CD4-positive, alpha-beta T cell treated with Interleukin-6 at 100 ng/mL for 8 hours (primary cell): ENCODE measurements at places on chromosomes 5 and 9.

- DNase-seq = no peak
Observed at GRCh38 chr9:8564960-8565359, 765.4 kb upstream of the DMAC1 start.

DNA sequence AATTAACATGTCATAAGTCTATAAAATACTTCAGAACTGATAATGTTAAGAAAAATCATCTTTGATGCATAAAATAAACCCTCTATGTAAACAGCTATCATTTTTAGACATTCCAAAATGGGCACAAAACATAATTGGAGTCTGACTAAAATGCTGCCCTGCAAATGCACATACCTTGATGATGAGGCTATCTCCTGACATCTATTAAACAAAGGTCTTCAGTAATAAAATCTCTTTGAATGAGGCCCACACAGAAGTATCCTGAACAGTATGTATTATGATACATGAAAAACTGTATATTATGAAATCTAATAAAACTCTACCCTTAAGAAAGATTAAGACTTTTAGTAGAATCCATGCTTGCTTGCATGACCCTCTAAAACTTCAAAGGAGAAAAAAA, 66.1 kb downstream of the FBXL17 start:
- no peak for DNase-seq

- DNase-seq = no peak
Observed at GRCh38 chr5:14801792-14802191, 69.8 kb downstream of the ANKH start.

GRCh38 chr5:10360686-10361085, 7.2 kb downstream of the MARCHF6 start:
- DNase-seq = no peak

DNA sequence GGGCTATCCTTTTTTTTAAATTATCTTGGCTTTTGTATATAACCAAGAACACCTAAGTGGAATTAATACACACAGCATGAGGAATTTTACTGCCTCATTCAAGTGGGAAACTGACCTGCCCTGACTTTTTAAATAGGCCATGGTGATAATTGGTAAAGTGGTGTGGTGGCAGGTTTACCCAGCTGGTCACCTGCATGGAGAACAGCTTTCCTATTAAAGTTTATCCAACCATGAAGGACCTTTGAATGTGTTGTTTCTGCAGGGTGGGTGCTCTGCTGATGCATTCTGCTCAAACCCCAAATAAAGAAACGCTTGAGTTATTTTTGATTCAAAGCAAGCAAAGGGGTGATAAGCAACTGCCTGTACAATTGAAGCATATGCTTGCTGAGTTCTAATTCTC, 261.0 kb upstream of the GRIN3A start:
- no peak for DNase-seq

DNA sequence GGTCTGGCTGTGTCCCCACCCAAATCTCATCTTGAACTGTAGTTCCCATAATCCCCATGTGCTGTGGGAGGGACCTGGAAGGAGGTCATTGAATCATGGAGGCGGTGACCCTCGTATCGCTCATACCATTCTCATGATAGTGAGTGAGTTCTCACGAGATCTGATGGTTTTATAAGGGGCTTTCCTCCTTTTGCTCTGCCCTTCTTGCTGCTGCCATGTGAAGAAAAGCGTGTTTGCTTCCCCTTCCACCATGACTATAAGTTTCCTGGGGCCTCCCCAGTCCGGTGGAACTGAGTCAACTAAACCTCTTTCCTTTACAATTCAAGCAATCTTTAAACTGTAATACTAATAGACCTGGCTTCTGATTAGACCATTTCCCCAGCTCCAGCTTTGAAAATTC, 92.2 kb upstream of the SARDH start:
- no peak for DNase-seq

GRCh38 chr9:91777292-91777830, 172.7 kb downstream of the ROR2 start:
- no peak for DNase-seq

GRCh38 chr5:137438932-137439331, 60.2 kb downstream of the SPOCK1 start:
- DNase-seq = no peak

DNA sequence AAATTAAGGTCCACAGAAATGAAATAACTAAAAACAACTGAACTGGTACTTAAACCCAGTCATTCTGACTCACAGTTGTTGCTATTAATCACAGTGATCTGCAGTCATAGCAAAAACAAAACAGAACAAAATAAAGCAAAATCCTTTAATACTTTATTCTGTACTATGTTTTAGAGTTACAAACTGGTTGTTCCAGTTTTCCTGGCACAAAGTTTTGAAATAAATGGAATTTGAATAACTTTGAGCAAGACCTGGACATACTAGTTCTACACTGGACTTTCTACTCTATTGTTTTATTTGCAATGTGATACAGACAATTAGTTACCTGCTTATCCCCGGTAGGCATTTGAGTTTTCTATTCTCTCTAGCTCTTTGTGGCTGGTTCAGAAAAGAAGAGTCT, 147.9 kb downstream of the DMRT2 start:
- no peak for DNase-seq

- no peak for DNase-seq
Observed at GRCh38 chr9:37602817-37603216, 10.4 kb upstream of the TOMM5 start.

GRCh38 chr5:140591747-140592372, 27.2 kb downstream of the SLC35A4 start:
- no peak for DNase-seq

DNA sequence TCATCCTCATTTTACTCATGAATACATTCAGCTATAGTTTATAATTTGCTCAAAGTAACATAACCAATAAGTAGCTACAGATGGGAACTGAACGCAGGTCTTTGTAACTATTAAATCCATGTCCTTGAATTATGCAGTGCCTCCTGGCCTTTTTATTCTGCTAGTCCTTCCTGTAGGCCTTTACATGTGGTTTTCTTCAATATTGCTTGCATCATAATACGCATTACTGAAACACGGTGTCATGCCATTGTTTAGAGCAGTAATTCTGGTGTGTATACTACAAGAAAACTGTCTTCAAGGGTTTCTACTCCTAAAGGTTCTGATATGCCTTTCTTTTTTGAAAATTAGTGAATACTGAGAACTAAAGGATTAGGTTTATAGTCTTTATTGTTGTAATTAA, 20.7 kb downstream of the CWC27 start:
- DNase-seq = no peak

- no peak for DNase-seq
Observed at GRCh38 chr5:155700333-155700732, 626.6 kb upstream of the SGCD start.

DNA sequence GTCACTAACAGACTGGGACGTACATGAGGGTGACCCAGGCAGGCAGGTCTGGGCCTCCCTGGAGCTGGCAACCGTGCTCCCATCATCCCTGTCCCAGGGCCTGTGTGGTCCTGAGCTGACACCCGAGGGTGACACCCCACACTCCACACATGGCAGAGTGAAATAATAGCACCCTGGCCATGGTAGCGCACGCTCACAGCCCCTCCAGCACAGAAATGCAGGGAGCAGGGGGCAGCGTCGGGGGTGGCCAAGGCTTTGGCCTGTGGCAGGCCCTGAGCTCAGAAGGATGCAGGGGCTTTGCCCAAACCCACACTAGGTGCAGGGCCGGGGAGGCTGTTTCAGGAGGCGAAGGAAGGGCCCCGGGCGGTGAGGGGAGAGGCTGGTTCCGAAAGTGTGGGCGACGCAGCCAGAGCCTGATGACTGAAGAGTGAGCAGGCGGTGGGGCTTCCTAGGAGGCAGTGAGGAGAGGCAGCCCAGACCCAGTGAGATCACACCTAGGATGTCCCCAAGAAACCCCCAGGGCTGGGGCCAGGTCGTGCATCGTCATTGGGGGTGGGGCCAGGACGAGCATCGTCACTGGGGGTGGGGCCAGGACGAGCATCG, 12.9 kb downstream of the OR2V2 start:
- DNase-seq = peak; percentile 28

DNA sequence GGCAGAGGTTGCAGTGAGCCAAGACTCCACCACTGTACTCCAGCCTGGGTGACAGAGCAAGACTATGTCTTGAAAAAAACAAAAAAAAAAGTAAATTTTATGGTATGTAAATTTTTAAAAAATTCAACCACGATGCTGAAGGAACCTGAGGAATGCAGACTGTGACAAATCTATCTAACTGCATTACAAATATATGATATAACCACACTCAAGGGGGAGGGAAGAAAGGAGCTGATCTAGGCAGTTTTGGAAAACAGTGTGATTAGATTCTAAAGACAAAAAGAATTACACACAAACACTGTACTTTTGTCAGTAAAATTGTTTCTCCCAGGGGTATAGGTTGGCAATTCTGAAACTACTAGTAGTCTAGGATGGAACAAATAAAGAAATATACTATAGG, 17.0 kb downstream of the LARS1 start:
- DNase-seq = no peak

- no peak for DNase-seq
Observed at GRCh38 chr5:31029925-31030324, 163.6 kb upstream of the CDH6 start.

- DNase-seq = no peak
Observed at GRCh38 chr5:146919304-146919703, 40.7 kb upstream of the PPP2R2B start.

- DNase-seq = no peak
Observed at GRCh38 chr5:40972434-40972833, 63.1 kb downstream of the C7 start.

GRCh38 chr9:115665519-115665918, 488.1 kb upstream of the PAPPA start:
- DNase-seq = no peak

GRCh38 chr9:89138463-89139390, 39.9 kb downstream of the SHC3 start:
- no peak for DNase-seq

GRCh38 chr9:31824860-31825259, 559.6 kb upstream of the ACO1 start:
- no peak for DNase-seq

- no peak for DNase-seq
Observed at GRCh38 chr5:7676455-7676854, 174.5 kb downstream of the CFAP90 start.

DNA sequence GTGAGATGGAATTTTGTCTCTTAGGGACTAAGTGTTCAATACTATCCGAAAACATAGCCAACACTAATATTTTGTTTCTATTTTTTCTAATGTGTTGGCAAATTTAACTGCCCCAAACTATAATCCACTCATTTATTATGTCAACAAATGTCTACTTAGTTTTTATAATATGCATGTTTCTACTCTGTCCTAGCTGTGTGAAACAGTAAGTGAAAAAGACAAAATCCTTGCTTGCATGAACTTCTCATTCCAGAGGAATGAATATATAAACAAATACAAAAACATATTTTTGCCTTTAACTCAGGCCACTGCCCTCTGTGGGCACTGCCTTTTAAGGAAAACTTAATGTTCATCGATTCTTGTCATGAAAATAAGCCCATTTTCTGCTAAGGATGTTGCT, 1275.4 kb upstream of the CDH18 start:
- no peak for DNase-seq

DNA sequence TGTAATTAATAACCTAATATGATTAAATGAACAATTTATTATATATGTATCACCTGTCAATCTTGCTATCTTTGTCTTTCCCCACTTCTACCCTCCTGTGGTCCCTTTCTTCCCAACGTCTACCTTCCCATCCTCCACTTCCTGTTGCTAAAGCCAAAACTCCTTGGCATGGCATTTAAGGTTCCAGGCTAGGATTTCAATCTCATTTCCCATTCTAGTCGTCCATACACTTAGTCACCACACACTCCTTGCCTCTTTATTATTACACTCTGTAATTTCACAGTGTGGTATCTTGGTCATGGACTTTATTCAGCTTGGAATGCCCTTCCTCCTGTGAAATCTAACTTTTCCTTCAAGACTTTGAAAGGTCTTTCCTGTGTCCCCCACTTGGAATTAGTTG, 115.3 kb downstream of the SEMA6A start:
- DNase-seq = no peak

DNA sequence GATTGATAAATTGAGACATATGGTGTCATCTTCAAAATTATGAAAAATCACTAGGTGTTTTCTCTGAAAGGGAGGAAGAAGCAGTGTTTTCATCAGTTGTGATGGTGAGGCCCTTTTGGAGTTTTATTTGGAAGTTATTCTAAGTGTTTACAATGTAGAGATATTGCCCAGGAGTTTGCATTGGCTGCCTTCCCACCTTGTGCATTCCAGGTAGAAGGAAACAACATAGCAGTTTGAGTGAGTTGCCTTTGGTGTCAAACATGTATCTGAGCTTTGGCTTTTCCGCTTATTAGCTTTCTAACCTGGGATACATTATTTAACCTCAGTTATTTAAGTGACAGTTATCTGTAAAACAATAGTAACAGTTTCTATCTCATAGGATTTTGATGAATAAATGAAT, 122.5 kb downstream of the SCAMP1 start:
- DNase-seq = no peak

DNA sequence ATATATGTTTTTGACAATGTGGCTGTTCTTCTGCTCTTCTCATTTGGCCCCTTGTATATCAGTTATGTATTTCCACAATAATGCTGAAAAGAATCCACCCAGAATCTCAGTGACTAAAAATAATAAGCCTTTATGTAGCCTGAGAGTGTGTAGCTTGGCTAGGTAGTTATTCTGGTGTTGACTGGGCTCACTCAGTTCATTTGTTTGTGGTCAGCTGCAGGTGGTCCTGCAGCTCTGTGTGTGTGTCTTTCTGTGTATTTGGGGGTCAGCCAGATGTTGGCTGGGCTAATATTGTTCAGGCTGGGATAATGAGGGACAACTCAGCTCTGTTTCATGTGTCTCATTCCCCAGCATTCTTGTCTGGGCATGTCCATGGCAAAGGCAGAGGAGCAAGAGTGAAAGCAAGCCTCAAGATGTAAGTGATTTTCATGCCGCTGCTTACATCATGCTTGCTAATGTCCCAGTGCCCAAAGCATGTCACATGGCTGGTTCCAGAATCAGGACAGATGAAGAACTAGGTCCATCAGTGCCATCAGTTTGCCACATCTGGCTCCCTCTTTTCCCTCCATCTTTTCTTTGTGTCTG, 162.8 kb downstream of the KCTD16 start:
- DNase-seq = no peak

- DNase-seq = no peak
Observed at GRCh38 chr9:1538301-1538700, 476.8 kb upstream of the SMARCA2 start.

GRCh38 chr5:118616281-118616680, 372.1 kb downstream of the DTWD2 start:
- DNase-seq = no peak

- no peak for DNase-seq
Observed at GRCh38 chr9:106333481-106333880, 529.5 kb upstream of the ZNF462 start.

DNA sequence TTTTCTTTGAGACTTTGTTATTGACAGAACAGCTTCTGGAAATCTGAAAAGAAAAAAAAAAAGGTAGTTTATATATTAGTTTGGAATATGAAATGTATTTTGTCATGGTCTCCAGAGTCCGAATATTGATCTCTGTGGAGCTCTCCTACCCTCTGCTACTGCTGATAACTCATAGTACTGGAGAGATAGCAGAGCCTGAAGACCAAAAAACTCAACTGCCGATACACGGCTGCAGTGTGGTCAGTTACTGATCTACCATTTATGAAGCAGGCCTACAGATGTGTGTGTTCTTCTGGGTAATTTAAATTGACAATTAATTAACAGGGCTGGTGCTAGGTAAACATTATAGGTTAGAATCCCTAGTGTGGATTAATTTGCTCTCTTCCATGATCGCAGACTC, 3.8 kb upstream of the FAM120A start:
- DNase-seq = no peak
